ENCODE measurements at places on chromosomes 1 and 21.

- DNase-seq, result no peak
Measured at GRCh38 chr21:41437729-41438128, 11.7 kb downstream of the MX1 start.

DNA sequence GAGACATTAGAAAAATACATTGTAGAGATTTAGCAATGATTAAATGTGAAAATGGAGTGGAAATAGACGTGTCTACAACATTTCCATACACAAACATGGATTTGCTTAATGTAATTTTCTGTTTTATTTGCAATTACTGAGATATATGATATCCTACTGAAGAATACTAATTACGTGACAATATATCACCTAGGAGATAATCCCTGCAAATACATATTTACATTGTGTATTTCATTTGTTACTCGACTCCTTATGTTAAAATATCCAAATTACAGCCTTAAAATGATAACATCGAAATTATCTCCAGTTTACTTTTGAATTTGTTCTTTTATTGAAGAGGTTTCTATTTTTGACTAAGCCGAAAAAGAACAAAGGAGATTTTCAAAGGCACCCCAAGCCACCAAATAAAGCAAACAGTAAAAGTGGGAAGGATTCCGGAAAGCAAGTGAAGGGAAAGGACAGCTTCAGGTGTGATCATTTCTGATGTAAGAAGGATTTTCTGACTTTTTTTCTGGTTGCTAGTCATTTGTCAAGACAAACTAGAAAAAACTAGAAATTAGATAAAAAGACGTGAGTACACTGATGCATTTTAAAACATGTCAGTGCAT lies 7.9 kb downstream of the LHX4 start:
- no peak for DNase-seq

DNA sequence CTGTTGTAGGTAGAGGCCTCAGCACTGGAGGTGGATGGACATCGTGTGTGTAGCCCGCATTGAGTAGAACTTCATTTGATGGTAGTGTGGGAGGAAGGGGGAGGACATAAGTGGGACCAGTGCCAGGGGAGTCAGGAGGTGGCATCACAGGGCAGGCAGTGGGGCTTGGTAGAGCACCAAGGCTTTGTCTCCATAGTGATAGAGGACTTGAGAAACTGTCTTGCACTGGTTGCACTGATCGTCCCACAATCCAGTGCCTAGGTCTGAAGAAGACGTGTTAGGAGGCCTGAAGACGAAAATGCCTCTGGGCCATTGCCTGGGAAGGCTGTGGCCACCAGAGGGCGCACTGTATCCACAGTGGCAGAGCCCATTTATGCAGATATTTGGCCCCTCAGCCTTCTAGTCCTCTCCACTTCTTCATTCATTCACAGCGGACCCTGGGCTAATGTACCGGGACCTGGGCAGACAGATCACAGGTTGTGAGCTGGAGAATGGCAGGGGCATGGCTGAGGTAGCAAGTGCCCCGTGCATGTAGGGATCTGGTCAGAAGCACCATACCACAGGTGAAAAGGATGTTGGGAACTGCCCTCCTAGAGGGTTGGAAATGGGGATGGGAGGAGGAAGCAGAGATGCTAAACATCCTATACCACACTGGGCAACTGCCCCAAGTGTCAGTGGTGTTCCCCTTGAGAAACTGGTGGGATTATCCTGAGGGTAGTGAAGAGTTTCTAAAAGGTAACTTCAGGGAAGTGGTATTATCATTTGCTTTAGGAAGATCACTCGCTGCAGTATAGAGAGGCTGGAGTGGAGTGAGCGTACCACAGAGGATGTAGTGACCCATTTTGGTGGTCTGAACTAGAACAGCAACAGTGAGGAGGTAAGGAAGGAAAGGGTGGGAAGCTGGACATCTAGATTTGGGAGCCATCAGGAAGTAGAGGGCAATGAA lies 95.3 kb downstream of the PIK3R3 start:
- peak; percentile 60 for DNase-seq

DNA sequence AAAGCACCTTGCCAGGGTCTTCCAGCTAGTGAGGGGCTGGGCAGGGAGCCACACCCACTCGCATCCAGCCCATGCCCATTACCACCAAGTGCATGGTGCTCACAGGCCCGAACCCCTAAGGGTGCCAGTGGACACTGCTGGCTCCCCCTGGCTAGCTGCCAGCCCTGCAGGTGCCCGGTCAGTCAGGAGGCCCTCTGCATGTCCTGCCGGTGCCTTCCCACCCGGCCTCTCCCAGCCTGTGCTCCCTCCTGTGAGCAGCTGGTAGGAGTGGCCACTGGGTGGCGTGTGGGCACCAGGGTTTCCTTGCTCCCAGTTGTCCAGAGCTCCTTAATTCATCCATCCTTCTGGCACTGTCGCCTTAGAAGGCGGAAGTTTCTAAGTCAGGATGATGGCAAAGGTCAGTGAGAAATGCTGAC lies 33.4 kb downstream of the QSOX1 start:
- DNase-seq, result peak; percentile 7

GRCh38 chr1:10816233-10816632 lies 19.8 kb upstream of the CASZ1 start:
- no peak for DNase-seq

DNA sequence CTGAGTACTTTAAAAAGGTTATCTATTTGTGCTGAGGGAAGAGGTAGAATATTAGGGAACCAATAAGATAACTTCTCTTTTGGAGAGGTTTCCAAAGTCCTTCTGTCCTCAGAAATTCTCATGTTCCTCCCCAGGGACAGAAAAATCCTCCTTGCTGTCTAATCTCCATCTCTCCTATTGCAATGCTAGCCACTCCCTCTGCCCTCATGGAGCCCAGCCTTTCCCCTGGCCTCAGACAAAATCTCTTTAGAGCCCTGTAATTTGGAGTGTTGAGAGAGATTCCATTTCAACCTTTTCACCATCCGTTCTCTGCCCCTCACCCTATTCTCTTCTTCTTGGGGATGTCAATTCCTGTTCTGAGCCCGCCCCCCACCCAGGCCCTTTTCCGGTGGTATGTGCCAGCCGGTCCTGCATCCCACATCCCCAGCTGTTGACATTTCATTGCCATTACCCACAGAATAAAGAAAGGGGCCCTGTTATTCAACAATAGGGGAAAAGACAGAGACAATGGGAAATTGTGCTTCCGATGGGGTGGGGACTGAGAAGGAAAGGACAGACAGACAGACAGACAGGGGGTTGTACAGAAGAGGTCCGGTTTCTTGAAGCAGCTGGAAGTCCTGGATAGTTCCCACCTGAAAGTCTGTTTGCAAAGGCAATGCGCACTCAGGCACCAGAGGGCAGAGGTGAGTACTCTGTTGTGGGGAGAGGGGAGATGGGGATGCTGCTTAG lies at the start of gene HAPLN2:
Gene HAPLN2 (plus strand): TSS at position 563 of the 729 bp plus-strand sequence. CDS start 4,076 bp downstream, outside the sequence.
- no peak for DNase-seq

DNA sequence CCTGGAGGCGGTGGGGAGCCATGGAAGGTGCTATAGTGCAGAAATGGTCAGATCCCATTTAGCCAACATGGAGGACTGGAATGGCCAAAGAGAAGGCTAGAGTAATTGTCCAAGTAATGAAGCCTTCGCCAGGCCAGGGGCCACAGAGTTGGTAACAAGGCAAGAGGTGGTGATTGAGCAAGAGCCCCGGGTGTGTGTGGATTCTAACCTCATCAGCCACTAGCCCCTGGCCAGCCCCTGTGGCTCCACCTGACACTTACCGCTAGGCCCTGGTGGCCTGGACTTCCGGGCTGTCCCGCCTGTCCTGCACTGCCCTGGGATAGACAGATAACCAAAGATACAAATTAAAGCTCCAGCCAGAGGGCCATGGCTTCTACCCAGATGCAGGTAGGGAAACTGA lies 9.9 kb downstream of the COL9A2 start:
- no peak for DNase-seq

DNA sequence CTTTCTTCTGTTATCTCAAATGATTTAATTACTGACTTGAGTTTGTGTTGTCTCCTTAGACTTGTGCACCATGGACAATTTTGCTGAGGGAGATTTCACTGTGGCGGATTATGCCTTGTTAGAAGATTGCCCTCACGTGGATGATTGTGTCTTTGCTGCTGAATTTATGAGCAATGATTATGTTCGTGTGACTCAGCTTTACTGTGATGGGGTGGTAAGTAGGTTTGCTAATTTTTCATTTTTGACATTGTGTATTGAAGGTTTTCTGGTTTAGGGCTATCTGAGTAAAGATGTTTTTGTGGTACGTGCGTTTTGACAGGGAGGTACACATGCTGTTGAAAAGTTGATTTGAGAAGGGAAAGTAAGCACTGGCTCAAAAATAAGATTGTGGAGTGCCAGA lies 14.1 kb downstream of the TTC3 start:
- DNase-seq, result peak; percentile 35

DNA sequence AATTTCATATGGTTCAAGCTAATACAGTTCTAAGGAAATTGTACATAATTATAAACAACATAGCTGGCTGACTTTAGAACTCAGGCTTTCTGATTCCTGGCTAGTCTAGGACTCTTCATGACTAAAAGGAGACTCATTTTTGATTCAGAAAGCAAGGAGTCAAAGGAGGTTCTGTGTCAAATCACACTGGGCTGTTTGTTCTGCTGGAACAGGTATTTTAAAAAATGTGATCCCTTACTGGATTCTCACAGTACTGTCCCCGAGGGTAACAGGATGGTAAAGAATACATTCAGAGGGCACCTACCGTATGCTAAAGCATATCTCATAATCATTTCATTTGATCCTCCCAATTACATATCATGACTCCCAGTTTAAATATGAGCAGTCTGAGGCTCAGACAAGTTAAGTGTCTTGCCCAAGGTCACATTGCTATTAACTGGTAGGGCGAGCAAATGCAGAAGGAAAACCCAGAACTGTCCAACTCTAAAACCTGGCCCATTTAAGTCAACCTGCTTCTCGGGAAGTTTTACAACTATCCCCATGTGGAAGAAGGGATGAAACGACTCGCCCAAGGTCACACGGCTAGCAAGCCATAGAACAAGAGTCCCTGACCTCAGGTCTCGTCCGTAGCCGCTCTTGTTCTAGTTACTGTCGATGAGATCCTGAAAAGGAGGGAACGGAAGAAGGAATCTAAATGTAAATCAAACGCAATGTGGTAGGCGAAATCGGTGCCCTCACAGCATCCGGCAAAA lies 675 bp downstream of the MYSM1 start:
- DNase-seq, result no peak

All from GDM1 (cell line).